Stimulated activated CD4-positive, alpha-beta T cell treated with anti-CD3 and anti-CD28 coated beads, Interleukin-4, amount 100 ng/mL, for 1 hour (primary cell): ENCODE measurements at places on chromosomes 1 and 21.

DNA sequence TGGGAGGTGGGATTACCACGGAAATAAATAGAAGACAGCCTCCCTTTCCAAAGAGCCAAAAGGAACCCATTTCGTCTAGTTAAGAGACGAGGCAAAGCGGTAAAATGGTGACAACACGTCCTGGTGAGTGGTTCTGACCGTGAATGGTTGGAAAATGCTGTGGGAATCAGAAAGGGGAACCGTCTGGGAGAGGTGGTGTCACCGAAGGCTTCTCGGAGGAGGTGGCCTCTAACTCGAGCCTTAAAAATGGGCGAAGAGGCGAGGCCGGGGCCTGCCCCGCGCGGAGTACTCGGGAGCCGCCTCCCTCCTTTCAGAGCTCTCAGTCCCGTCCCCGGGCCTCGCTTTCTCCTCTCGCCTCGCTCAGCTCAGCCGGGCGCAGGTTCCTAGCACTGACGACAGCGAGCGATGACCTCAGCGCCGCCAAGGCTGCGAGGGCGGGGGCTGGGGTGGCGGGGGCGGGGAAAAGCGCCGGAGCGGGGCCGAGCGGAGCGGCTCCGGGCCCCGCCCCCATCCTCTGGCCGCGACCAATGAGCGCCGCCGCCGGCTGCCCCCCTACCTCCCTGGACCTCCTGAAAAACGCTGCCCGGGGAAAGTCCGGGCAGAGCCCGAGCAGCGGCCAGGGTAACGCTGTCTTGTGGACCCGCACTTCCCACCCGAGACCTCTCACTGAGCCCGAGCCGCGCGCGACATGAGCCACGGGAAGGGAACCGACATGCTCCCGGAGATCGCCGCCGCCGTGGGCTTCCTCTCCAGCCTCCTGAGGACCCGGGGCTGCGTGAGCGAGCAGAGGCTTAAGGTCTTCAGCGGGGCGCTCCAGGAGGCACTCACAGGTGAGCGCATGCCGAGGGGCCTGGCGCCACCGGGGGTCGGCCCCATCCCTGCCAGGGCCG lies at the start of gene BTG2:
TSS of gene BTG2 (plus strand) at position 601 of the 890 bp plus-strand sequence. CDS start at position 689, 88 bp downstream.
- DNase-seq = peak; percentile 89

- no peak for DNase-seq
Observed at GRCh38 chr1:162218975-162219374, 149.5 kb downstream of the NOS1AP start.

GRCh38 chr1:67724928-67725560 lies 40.0 kb downstream of the GADD45A start:
- no peak for DNase-seq

- no peak for DNase-seq
Observed at GRCh38 chr1:31502926-31503511, 73.3 kb upstream of the TINAGL1 start.

GRCh38 chr21:41831453-41831831 lies 47.7 kb downstream of the PRDM15 start:
- no peak for DNase-seq

GRCh38 chr1:150508982-150509381 lies 1.1 kb downstream of the ECM1 start:
- DNase-seq = no peak

GRCh38 chr1:153963850-153964331 lies 554 bp upstream of the SLC39A1 start:
- DNase-seq = no peak

- DNase-seq = no peak
Observed at GRCh38 chr1:60765204-60765603, 317.2 kb upstream of the NFIA start.

GRCh38 chr1:152328801-152329391 lies 3.9 kb upstream of the FLG start:
- DNase-seq = no peak

DNA sequence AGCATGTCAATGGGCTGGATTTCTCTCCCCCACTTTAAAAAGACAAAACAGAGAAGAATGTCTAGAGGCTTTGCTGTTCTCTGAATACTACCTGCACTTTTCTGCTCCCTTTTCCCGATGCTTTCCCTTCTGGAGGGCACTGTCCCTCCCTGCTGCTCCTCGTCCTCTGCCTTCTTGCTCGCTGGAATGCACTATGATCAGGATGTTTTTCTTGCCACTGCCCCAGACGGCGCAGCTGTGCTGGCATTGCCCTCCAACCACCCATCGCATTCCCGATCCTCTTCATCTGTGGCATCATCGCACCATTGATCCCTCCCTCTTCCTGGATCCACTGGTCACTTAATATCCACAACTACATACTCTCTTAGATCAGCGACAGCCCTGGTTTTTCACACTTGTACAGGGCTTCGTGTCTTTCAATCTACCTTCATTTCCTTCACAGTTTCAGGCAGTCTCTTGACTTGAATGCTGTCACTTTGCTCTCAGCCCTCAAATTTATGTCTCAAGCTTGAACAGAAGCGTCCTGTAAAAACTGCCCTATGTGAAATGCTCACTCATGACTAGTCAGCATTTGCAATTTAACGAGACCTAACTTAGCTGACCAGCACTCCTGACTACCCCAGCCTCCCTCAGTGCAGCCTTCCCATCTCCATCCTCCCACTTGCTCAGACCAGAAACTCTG lies 3.5 kb upstream of the OR11L1 start:
- DNase-seq = no peak

- DNase-seq = no peak
Observed at GRCh38 chr1:147624011-147624410, 46.3 kb downstream of the ACP6 start.

- no peak for DNase-seq
Observed at GRCh38 chr1:103122983-103123720, 14.8 kb upstream of the COL11A1 start.

GRCh38 chr1:46150085-46150484 lies 17.7 kb upstream of the PIK3R3 start:
- DNase-seq = no peak
